Astrocyte (in vitro differentiated cells and primary cell): ENCODE measurements at places on chromosomes 4 and X. TPM values are rescaled to one million over a fixed set of nuclear protein-coding genes. Genes with fewer than 3 reads are reported as not detected.
A peak's percentile ranks its signal among the peaks of the same experiment; 100 is the strongest.

DNA sequence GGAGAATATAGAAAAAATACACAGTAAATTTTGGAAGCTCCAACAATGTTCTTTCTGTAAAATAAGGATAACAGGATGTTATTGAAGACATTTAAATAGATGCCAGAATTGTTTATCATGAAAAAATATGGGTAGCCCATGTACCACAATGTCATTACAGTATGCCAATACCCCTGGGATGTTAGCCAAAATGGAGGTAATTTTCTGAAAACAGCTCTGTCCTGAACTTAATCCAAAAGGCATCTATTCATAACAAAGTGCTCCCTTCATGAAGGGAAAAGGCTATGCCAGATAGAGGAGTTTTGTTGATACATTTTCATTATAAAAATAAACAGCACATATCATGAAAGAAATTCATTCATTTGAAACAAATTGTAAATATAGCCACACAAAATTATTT is 1902.6 kb upstream of the AGA start:
- DNase-seq = no peak

DNA sequence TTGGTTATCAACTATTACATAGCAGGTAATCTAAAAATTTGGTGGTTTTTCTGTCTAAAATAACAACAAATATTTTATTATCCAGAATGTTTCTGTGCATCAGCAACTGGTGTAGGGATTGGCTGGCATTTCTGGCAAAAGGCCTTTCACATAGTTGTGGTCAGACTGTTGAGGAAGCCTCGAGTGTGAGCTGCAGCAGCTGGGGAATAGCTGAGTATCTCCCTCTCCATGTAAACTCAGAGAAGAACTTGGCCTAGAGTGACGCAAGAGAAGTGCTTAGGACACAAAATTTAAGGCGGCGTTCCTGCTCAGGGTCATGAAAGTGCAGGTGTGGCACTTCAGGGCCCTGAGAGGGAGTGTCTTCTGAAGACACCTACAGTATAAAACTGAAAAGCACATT is 558.9 kb downstream of the SPOCK3 start:
- DNase-seq = peak; percentile 81

Gene RASSF6
- total RNA-seq = 0.07 and 0.14 TPM in 2 replicates

Gene MAGEA10
- not detected in 2 replicates for total RNA-seq

- DNase-seq = peak; percentile 74
These were observed 46.1 kb downstream of the HTRA3 start for GRCh38 chr4:8315435-8316250.

DNA sequence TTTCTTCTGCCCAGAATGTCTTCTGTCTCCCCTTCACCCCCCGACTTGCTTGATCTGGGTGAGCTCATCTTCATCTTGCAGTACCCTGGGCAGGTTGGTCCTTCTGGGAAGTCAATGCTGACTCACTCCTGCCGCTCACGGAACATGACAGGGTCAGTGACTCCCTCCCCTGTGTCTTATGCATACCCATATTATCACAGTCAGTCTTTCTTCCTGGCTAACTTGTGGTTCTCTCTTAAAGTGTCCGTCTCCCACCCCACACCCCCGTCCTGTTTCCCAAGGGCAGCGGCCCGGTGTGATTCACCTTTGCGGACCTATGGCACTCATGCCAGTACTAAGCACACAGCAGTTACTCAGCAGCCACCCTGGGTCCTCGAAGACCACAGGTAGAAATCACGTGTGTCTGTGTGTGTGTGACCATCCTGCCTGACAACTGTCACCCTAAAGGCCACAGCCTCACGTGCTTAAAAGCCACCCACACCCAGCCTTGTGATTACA is 17.7 kb downstream of the IQSEC2 start:
- peak; percentile 65 for DNase-seq

DNA sequence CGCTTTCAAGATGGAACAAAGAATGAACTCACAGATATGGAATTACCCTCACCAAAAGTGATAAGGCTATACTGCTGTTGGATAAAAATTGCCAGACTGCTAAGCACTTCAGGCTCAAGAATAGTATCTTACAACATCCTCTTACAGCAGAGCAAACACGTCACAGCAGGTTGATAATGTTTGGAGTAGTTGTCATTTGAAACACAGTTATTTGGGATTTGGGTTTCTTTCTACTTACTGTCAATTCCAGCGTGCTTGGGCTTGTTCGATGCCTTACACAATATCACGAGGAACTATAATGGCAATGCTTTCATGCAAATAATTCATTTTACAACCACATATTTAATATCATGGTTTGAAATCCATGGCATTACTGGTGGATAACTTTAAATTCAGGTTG is 1223.7 kb upstream of the AGA start:
- DNase-seq = no peak

Gene IL13RA2
- not detected in 2 replicates for total RNA-seq

Gene ADH7
- not detected in 2 replicates for total RNA-seq

Gene ATP8A1
- 2.9 TPM in 2 replicates for total RNA-seq

Gene MAMLD1
- 6.6 TPM in 2 replicates for total RNA-seq

GRCh38 chrX:14398725-14399124 is 130.6 kb upstream of the GLRA2 start:
- DNase-seq = no peak

GRCh38 chr4:99894161-99894997 is at the start of gene LAMTOR3:
LAMTOR3 (minus strand) TSS chr4:99894427; CDS start chr4:99893963, 464 bp downstream.
- peak; percentile 78 for DNase-seq

GRCh38 chrX:64204701-64205440 is 637 bp downstream of the AMER1 start:
- peak; percentile 17 for DNase-seq

Gene S100G
- total RNA-seq = not detected in 2 replicates

Gene CSAG1
- total RNA-seq = 0.75 and 1.2 TPM in 2 replicates

DNA sequence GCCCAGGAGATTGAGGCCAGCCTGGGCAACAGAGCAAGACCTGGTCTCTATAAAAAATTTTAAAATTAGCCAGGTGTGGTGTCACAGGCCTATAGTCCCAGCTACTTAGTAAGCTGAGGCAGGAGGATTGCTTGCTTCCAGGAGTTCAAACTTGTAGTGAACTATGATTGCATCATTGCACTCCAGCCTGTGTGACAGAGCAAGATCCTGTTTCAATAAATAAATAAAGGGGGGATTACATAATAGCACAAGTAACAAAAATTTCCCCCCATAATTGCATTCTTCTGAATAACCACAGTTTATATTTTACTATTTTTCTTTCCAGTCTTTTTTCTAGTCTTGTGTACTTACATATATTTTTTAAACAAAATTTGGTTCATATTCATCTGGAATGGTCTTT is 135.6 kb downstream of the CHIC2 start:
- peak; percentile 72 for DNase-seq

Gene POF1B
- total RNA-seq = not detected in 2 replicates

GRCh38 chrX:43508694-43509093 is 147.4 kb upstream of the MAOA start:
- no peak for DNase-seq

DNA sequence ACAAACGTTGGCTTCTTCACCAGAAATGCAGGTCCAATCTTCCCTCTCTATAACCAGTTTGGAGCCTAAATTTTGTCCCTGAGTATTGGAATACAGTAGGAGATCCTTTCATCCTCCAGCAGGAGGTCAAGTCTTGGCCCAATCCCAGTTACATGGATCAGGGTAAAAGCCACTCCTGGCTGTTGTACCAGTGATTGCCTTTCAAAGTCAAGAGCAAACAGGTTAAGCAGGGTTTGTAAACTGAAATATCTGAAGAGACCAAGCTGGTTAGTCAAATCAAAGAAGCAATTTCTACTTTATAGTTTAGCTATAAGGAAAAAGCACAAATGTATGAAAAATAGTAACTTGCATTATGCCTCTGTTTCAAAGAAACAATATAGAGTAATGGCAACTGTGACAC is 329.4 kb downstream of the NAF1 start:
- DNase-seq = no peak

GRCh38 chr4:142452161-142452855 is 393.8 kb downstream of the INPP4B start:
- peak; percentile 53 for DNase-seq

DNA sequence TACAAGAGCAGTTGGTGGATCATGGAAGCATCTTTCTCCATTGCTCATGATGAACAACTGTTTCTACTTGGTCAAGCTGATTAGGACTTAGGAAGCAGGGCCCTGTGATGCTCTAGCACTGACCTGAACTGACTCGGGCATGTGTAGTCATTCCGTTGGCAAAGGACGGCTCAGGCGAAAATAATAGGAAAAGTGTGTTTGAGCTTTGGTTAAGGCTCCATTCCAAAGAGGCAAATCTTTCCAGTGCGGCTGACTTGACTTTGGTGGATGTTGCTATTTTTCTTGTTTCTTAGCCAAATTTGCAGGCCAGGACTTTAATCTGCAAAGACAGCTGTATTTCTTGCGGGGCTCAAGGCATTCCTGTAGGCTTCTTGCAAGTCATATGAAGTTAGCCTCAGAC is 39.5 kb downstream of the ZNF518B start:
- DNase-seq = peak; percentile 0

DNA sequence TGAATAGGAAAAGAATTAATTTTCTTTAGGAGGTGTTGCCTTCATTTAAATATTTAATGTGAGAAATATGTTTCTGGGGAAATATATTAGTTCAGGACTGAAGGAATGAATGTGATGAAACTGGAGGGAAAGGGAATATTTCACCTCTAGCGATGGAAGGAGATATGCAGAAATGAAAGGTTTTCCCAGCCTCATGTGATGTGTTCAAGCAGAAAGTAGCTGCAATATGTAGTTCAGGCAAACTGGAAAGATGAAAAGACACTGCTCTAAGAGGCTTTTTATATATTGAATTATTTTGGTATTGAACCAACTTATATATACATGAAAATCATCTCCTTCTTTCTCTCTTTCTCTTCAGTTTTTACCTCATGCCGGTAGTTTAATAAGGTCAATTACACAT is 3.4 kb downstream of the GRID2 start:
- DNase-seq = no peak

- DNase-seq = peak; percentile 42
These were observed 68.7 kb downstream of the NBDY start for GRCh38 chrX:56797574-56798338.

GRCh38 chrX:131072871-131073571 is 14.9 kb downstream of the ARHGAP36 start:
- DNase-seq = no peak

DNA sequence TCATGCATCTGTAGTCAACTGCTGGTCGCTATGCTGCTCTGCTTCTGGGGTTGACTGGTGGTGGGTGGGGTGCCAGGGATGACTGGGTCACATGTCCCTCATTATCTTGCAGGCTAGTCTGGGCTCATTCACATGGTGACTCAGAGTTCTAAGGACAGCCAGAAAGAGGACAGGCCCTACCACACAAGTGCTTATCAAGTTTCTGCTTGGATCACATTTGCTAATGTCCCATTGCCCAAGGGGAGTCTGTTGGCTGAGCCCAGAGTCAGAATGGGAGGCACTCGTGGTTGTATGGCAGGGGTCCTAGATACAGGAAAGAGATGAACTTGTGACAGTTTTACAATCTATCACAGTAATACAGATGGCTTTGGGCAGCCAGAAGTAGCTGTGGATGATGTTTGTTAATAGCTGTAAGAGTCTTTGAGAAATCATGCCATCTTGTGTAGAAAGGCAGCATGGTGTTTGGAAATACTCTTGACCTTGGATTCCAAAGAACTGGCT is 221.3 kb downstream of the GPAT3 start:
- DNase-seq = no peak

GRCh38 chrX:136200466-136200865 is 50.7 kb downstream of the MAP7D3 start:
- DNase-seq = peak; percentile 29

Gene SSX4B
- not detected in 2 replicates for total RNA-seq

GRCh38 chr4:110294165-110294564 is 95.8 kb upstream of the ELOVL6 start:
- peak; percentile 77 for DNase-seq

- no peak for DNase-seq
These were observed 3.5 kb upstream of the SAP30 start for GRCh38 chr4:173367285-173367684.

DNA sequence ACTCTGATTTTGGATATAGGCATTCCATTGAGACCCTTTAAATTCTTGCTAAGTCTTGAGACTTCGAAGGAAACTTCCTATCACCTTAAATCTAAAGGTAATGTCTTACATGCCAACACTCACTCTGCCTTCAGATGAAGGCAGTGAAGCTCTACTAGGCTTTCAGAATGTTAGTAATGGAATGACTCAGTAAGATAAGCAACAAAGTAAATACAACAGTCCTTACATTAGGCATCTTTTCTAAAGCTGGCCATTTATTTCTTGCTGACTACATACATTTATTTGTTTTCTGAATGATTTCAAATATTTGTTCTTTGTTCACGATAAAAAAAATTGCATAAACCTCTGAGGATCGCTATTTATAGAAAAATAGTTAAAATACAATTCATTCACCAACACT is 43.5 kb downstream of the ASIC5 start:
- no peak for DNase-seq

Gene P2RY8
- total RNA-seq = not detected in 2 replicates

Gene PFKFB1
- total RNA-seq = 0.34 TPM in 1 of 2 replicates, not detected in the other

Gene RNF128
- total RNA-seq = 14.9 and 17.5 TPM in 2 replicates

GRCh38 chrX:14497184-14497666 is 32.1 kb upstream of the GLRA2 start:
- no peak for DNase-seq

- DNase-seq = no peak
These were observed 62.3 kb downstream of the IL1RAPL1 start for GRCh38 chrX:28649541-28649940.

- no peak for DNase-seq
These were observed 173.9 kb downstream of the WDFY3 start for GRCh38 chr4:84792366-84793301.

- DNase-seq = no peak
These were observed 2.3 kb upstream of the RGS12 start for GRCh38 chr4:3290476-3290875.

DNA sequence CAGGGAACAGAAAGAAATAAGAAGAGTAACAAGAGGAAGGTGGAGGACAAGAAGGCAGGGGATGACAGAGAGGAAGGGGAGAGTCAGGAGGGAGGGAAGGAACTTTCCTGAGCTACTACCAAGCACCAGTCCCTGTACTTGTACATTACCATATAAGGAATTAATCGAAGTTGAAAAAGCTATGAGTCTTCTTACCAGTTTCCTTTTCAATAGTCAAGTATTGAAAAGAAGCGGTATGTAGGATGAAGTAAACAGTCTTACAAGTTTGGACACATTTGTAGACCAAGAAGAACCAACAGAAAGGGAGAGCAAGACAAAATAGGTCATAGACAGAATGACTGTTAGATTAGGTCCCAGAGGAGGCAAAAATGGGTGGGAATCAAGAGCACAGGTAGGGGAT is 629.7 kb upstream of the DIPK2B start:
- DNase-seq = no peak

Gene SYNPO2
- 4.2 and 4.7 TPM in 2 replicates for total RNA-seq

DNA sequence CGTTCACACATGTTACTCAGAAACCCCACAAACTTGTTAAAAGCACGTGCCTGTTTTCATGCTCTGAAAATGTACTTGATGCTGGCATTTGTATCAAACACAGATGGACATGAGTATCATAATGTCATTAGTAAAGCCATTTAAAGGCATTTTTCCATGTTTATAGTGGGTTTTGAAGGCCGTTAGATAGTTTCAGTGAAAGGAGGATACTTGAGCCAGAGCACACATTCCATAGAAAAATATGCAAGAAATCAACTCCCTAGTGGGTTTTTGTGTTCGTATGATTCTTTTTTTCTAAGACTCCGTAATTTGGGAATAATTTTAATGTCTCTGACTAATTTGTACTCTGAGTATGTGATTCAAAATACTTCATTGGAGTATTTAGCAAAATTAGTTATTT is 216.2 kb upstream of the BMP3 start:
- DNase-seq = no peak

- no peak for DNase-seq
These were observed 12.1 kb upstream of the TLR8 start for GRCh38 chrX:12894074-12895030.

- no peak for DNase-seq
These were observed 30.9 kb upstream of the HSD17B13 start for GRCh38 chr4:87353592-87353991.
